ENCODE measurements at places on chromosomes 1 and 21. TPM values are rescaled to one million over a fixed set of nuclear protein-coding genes. Genes with fewer than 3 reads are reported as not detected.

PRAMEF18 gene
- total RNA-seq, result not detected

DNA sequence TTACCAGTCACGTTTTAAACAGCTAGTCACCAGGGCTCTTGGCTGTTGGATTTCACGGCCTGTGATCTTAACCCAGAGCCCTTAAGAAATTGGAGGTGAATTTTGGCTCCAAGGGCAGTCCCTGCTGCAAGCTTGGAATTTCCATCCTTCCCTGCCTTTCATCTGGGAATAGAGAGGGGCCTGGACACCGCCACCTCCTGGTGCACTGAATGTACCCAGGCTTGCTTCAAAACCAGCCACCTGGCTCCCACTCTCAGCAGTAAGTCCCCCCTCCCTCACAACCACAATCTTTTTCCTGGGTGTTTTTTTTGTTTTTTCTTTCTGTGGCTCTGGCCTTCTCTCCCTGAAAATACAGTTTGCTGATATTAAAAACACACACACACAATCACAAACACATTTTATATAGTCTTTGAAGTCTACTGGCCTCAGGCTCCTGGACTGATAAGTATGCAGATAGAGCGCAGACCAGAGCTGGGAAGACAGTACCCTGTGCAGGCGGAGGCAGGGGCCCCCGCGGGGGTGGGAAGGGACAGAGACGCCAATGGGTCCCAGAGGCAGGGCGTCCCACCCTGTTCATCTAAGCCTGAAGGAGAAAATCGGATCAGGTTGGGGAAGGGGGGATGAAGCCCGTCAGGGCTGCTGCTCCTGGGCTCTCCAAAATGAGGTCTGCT, 65.8 kb upstream of the IGSF21 start:
- H3K27ac ChIP-seq, result no peak overlapping the region
- no peak for DNase-seq
- H3K4me1 ChIP-seq, result no peaks in the 10 kb centered on the region
- no peaks in the 10 kb centered on the region for H3K36me3 ChIP-seq
- H3K4me3 ChIP-seq, result no peak overlapping the region

CLEC20A gene
- total RNA-seq, result under 0.01 TPM

- no peaks in the 10 kb centered on the region for H3K36me3 ChIP-seq
- H3K27ac ChIP-seq, result no peak overlapping the region
- DNase-seq, result peak; percentile 31
- H3K4me1 ChIP-seq, result peaks cover 26% of the 10 kb centered on the region
Measured at GRCh38 chr1:240090014-240090413, 1.7 kb upstream of the FMN2 start.

SHISAL2A gene
- not detected for total RNA-seq

GRCh38 chr1:224493269-224493668, 58.7 kb upstream of the WDR26 start:
- peaks cover 25% of the 10 kb centered on the region for H3K4me1 ChIP-seq
- no peaks in the 10 kb centered on the region for H3K27me3 ChIP-seq
- H3K36me3 ChIP-seq, result no peaks in the 10 kb centered on the region
- no peak overlapping the region for H3K27ac ChIP-seq
- DNase-seq, result no peak

- H3K36me3 ChIP-seq, result no peaks in the 10 kb centered on the region
- no peaks in the 10 kb centered on the region for H3K27me3 ChIP-seq
- peak overlapping the region; percentile 60 for H3K4me3 ChIP-seq
- H3K27ac ChIP-seq, result peak overlapping the region; percentile 91
Measured at GRCh38 chr1:207890136-207890738, 20.7 kb downstream of the CD34 start.

GRCh38 chr1:218049641-218050040, 235.5 kb upstream of the RRP15 start:
- DNase-seq, result no peak
- no peaks in the 10 kb centered on the region for H3K27me3 ChIP-seq
- no peak overlapping the region for H3K4me3 ChIP-seq
- no peaks in the 10 kb centered on the region for H3K36me3 ChIP-seq

UBL4B gene
- 1.1 TPM for total RNA-seq

- H3K27ac ChIP-seq, result peak overlapping the region; percentile 95
- no peaks in the 10 kb centered on the region for H3K27me3 ChIP-seq
- peaks cover 44% of the 10 kb centered on the region for H3K4me1 ChIP-seq
- no peaks in the 10 kb centered on the region for H3K36me3 ChIP-seq
- no peak for DNase-seq
Measured at GRCh38 chr1:55695552-55695951, 480.4 kb upstream of the USP24 start.
